Common myeloid progenitor, CD34-positive (primary cell): ENCODE measurements at places on chromosomes 3 and 15.

- no peak for DNase-seq
Observed at GRCh38 chr15:81376231-81376630, 2.2 kb upstream of the TMC3 start.

DNA sequence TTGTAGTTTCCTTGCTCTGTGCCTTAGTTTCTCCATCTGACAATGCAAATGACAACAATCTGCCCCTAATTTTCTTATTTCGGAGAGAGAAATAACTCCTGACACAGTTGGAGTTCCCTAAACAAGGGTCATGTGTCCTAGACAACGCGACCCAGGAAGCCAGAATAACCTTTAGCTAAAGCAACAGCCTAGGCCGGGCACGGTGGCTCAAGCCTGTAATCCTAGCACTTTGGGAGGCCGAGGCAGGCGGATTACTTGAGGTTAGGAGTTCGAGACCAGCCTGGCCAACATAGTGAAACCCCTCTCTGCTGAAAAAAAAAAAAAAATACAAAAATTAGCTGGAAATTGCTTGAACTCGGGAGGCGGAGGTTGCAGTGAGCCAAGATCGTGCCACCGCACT lies 49.9 kb downstream of the MCF2L2 start:
- no peak for DNase-seq

DNA sequence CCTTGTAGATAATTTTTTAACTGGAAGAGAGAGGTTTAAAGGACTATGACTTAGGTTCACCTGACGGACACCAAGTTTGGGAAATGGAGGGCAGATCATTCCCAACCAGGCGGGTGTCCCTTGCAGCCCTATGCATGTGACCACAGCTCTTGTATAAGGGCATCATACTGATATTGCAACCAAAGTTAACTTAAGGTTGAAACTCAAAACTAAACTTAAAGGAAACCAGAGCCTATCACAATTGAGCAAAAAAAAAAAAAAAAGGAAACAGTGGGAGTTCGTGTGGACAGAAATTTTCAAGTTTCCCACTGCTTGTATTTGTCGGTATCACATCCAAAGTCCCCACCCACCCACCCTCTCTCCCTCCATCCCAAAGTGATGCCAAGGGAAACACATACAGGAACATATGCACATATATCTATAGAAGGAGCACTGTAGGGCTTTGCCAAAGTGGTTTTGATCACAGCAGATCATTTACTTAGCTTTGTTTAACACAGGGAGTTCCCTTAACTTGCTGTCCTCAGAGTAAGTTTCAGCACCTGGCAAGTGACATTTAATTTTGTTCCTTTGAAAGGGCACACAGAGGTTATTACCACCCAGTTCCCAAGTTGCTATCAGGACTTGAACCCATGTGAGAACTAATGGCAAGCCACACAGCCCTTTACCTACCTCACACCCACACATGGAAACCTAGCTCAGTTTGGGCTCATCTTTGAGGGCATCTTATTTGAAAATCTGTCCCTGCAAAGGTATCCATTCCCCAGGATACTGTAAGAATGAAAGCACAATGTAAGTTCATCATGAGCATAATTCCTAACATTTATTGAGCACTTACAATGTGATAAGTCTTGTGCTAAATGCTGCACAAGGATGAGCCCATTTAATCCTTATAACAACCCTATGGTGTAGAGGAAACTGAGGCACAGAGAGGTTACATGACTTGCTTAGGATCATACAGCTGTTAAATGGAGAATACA lies 204.5 kb upstream of the CMC1 start:
- no peak for DNase-seq

GRCh38 chr3:11455956-11456355 lies 183.8 kb downstream of the ATG7 start:
- DNase-seq, result no peak

GRCh38 chr3:83559082-83559481 lies 1399.7 kb upstream of the CADM2 start:
- DNase-seq, result no peak

- peak; percentile 30 for DNase-seq
Observed at GRCh38 chr3:114624571-114625181, 330.8 kb downstream of the TIGIT start.

GRCh38 chr15:91456251-91456718 lies 356.2 kb downstream of the SV2B start:
- no peak for DNase-seq

- DNase-seq, result peak; percentile 65
Observed at GRCh38 chr15:68730471-68730919, 90.2 kb downstream of the ANP32A start.

DNA sequence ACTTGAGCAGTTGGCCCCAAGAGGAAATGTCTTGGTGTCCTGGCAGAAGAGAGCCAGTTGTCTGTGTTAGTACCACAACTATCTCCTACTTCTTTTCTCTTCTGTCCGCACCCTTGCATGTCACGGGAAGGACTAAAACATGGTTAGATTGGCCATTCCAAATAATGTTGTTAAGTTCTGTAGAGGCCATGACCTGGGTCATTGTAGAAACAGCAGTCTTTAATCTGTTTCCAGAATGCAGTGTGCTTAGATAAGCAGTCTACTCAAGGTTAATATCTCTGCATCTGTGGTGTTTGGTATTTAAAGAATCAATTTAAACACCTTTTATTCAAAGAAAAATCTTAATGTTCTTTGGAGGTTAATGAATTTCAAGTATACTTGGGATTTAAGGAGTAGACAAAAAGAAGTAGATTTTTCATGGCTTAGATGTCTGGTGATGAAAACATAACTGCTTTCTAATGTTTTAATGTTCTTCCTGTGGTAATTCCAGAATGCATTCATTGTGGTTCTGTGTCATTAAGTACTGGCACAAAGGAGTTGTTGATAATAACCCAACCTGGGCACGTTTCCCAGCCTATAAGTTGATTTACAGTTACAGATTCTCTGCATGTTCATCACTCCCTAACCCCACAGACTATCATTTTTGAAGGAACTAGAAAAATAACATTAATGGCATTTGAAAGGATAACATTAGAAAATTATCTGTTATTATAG lies 58.9 kb downstream of the TMEM108 start:
- no peak for DNase-seq

DNA sequence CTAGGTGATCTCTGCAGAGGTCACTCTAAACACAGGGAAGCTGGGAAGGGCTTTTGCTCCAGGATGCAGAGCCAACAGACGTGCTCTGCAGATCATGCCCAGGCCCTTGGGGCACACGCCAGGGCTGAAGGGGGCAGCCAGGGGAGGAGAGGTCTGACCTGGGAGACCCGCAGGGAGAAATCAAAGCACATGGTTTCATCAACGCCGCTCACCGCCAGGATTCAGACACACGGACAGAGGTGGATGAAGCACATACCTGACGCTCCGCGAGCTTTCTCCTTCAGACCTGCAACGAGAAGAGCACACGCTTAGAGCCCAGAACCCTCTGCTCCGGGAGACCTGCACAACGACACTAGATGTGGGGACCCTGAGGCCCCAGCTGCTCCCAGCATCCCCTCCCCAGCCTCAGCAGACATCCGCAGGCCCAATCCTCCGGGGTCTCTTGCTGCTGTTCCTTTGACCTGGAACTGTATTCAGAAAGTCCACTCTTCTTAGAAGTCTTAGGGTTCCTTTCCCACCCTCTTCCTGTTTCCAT lies 90.7 kb upstream of the IQSEC1 start:
- no peak for DNase-seq

- no peak for DNase-seq
Observed at GRCh38 chr3:126181398-126181725, 976 bp upstream of the ALDH1L1 start.

DNA sequence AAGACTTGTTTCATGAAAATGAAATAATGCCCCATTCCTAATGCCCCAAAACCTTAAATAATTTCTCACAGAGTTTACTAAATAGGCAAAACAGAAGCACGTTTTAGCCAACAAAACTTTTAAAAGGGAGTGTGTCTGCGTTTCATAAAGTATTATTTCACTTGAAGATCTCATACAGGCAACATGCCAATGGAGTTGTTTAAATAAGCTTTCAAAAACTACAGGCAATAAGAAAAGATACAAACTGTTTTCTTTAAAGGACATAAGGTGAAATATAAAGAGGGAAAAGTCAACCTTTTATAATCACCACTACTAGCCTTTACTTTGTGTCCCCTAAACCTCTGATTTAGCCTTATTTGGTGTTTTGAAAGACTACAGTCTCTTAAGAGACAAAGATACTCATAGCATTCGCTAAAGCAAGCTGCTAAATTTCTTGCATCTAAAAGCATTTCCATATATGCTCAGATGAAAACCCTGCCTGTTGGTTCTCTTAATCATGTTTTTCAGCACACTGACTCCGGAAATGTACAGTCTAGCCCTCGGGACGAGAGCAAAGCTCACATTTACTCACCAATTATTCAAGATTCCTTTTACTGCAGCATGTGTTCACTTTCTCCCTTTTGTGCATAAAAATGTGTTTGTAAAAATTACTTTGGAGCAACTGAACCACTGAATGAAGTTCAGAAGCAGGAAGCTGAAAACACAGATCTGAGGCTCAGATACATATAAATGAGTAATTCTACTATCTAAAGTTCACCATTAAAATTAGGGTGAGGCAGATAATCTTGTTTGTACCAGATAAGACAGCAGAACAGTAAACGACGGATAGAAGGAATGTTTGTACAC lies 119.0 kb downstream of the GOLIM4 start:
- no peak for DNase-seq

GRCh38 chr3:74345701-74346100 lies 268.8 kb downstream of the CNTN3 start:
- DNase-seq, result no peak

GRCh38 chr15:48486228-48486627 lies 155.0 kb downstream of the DUT start:
- no peak for DNase-seq

DNA sequence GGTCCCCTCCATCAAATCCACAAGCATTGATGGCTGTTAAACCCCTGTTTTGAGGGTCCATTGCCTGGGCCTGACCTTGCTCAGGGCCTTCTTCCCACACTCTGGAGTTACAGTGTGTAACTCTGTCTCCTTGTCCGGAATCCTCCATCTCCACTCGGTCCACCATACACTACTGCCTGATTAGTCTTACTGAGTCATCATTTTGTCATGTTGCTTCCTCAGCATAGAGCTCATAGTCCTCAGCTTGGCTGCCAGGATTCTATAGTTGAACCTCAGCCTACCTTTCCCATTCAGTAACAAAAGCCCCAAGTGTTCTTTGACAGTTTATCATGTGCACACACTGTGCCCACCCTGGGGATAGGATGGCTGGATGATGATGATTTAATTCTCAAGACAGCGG lies 113.0 kb downstream of the PDE8A start:
- DNase-seq, result no peak

- DNase-seq, result no peak
Observed at GRCh38 chr3:172287937-172288477, 160.2 kb downstream of the GHSR start.

- peak; percentile 80 for DNase-seq
Observed at GRCh38 chr3:129650256-129650872, 43.9 kb upstream of the PLXND1 start.

DNA sequence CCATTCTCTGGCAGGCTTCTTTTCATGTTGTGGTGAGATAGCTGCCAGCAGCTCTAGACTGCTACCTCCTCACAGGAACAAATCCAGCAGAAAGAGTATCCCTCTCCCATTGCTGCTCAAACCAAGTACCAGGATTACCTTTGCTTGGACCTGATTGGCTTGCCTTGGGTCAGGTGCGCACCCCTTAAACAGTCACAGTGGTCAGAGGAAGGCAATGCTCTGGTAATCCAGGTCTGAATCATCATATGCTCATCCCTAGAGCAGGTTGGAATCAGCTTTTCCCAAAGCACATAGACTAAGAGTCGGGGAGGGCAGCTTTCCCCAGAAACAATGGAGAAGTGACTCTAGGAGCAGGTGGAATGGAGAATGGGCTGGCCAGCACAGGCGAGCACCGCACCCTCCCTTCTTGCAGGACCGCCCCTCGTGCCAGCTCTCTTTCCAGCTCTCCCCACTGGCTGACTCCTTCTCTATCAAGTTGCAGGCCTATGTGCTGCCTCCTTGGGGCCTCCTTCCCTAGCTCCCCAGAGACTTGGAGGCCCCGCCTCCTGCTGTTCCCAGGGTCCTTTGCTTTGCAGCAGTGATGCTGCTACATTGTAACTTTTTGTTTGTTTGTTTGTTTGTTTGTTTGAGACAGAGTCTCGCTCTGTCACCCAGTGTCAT lies 29.9 kb upstream of the ADPGK start:
- DNase-seq, result no peak

DNA sequence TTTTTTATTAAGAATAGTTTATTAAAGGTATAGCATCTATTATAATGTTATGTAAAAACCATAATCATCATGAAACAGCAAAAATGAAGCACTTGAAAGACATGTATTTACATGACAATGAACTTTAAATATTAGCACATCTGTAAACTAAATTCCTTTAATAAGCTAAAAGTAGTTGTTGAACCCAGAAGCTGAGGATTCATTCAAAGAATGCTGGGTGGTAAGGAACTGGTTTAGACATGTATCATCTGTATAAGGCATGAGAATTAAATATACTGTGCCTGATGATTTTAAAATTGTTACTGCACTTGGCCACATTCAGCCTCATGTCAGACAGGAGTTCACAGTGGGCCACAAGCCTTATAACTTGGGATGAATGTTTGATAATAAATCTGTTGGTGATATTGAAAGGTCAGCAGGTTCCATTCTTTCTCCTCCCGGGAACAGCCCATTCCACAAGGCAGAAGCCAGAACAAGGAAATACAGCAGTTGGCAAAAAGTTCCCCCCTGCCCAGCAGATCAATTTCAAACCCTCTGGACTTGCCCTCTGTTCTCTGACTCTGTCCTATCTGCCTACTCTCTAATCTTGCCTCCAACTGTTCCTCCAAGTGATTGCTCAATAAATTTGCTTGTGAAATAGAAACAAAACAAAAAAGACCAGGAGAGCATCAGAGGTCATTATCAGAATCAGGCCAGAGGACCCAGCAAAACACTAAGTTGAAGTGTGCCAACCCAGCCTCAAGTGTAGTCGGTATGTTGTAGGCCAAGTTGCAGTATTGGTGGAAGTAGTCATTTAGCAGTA lies 49.8 kb upstream of the TEX264 start:
- no peak for DNase-seq

DNA sequence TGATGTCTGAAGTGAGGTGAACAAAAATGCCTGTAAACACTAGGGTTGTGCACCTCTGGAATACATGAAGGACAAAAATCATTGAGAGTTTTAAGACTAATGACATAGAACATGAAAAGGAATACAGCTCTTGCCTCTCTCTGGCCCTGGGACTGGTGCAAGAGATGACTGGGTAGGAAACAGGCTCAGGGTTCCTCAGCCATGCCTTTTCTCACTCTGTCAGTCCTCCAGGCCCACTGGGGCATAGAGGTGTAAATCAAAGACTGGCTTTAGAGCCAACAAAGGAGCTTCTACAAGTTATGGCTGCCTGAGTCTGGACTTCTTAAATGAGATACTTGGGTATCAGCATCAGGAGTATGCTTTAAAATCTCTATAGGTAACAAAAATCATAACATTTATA lies 554.7 kb upstream of the KCNMB2 start:
- DNase-seq, result no peak

DNA sequence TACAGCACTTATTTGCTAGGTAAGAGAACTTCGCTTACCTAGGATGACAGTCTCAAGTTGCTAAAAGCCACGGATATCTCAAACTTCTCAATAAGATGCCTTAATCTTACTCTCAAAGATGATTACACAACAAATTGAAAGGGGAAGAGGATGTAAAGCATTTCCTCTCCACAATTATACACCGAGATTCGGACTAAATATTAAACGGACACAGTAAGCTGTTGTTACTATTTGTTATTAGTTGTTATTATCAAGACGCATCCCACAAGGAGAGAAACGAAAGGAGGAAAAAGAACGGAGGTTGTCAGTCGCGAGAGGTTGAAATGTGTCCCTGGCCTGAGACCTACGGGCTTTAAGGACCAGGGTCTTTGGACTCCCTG lies 660 bp downstream of the ZNF106 start:
- DNase-seq, result no peak
